Pancreas (tissue), 10 donors: ENCODE measurements at places on chromosomes 13 and 19. TPM values are rescaled to one million over a fixed set of nuclear protein-coding genes. Genes with fewer than 3 reads are reported as not detected.

Gene GIPR
- 8.5 TPM for total RNA-seq

DNA sequence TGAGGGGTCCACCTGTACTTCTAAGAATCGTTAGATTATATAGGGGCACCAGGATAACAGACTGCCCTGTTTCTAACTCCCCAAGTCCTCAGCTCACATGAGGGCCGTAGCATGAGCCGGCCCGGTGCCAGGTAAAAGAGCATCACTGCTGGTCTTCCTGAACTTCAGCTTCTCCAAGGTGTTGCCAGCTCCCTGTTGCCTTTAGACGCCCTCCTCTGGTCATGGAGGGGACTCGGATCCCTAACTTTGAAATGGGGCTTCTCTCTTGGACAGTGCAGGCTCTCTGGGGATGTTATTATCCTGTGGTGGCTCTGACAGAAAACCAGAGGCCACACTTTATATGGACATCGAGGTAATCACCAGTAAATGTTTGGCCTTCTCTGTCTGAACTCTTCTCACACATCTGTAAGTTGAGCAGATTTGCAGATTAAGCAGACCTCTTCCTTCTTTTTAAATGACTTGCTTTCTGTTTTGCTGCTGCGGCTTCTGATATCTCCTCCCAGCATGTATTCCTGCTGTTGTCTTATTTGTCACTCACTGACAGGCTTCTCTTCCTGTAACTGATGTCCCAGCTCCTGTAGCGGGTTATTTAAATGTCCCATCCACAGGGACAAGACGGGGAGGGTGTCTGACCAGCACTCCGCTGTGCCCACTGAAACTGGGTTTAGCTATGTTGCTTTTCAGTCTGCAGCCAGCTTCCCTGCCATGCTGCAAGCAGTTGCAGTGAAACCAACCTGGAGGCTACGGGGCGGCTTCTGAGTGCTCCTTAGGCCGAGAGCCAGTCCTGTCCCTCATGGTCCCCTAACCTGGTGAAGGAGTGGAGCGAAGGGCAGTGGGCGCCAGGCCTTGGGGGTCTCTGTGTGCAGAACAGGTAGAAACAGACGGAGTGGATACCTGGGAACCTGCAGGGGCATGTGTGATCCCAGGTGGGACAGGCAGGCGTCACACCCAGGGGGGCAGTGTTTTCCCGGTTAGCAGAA, 39.2 kb downstream of the TSSK6 start:
- no peaks in the 10 kb centered on the region for H3K4me1 ChIP-seq
- no peaks in the 10 kb centered on the region for H3K36me3 ChIP-seq
- H3K27me3 ChIP-seq, result no peaks in the 10 kb centered on the region

GRCh38 chr13:113816254-113816929, 47.5 kb downstream of the GAS6 start:
- no peaks in the 10 kb centered on the region for H3K27me3 ChIP-seq
- H3K36me3 ChIP-seq, result no peaks in the 10 kb centered on the region
- peaks cover 4% of the 10 kb centered on the region for H3K4me1 ChIP-seq

GRCh38 chr19:17998827-17999150, 9.2 kb upstream of the ARRDC2 start:
- no peak for DNase-seq
- no peaks in the 10 kb centered on the region for H3K36me3 ChIP-seq

DNA sequence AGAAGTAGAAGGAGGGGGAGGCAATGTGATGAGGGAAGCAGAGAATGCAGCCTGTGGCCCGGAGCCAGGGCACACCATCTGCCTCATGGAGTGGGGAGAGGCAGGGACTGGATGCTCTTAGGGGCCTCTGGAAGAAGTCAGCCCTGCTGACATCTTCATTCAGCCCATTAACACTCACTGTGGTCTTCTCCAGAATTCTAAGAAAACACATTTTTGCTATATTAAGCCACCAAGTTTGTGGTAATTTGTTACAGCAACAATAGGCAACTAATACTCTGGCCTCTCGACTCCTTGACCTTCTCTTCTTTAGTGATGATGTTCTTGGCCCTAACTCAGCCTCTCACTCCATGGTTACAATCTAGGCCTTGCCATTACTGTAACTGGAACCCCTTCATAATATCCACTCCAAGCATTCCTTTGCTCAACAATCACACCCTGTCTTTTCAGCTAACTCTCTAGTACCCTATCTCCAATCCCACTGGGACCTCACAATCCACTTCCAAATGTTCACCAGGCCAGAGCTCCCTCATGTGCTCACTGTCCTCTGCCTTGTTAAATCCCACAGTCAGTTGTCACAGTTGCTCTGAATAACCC, 98.5 kb downstream of the MIPEP start:
- no peaks in the 10 kb centered on the region for H3K36me3 ChIP-seq
- H3K4me3 ChIP-seq, result no peak overlapping the region
- no peak for DNase-seq

DNA sequence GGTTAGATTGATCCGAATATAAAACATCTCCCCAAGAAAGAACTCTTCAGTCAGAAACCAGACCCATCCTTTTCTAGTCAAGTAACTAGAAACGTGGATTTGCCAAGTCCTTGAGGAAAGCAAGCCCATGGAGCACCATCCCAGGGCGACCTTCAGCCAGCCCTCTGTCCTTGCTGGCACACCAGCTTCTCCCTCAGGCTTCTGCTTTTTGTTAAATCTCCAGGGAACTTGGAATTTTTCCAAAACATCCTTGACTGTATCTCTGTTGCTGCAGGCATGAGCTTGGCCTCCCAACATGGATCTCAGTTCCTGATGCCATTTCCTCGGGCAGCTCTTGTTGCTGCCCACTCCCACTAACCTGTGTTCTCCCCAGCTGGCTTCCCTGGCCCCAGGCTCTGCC, 27.1 kb upstream of the C1QTNF9 start:
- H3K36me3 ChIP-seq, result peaks cover 23% of the 10 kb centered on the region
- no peaks in the 10 kb centered on the region for H3K4me1 ChIP-seq
- no peak overlapping the region for H3K4me3 ChIP-seq
- no peak overlapping the region for H3K27ac ChIP-seq

DNA sequence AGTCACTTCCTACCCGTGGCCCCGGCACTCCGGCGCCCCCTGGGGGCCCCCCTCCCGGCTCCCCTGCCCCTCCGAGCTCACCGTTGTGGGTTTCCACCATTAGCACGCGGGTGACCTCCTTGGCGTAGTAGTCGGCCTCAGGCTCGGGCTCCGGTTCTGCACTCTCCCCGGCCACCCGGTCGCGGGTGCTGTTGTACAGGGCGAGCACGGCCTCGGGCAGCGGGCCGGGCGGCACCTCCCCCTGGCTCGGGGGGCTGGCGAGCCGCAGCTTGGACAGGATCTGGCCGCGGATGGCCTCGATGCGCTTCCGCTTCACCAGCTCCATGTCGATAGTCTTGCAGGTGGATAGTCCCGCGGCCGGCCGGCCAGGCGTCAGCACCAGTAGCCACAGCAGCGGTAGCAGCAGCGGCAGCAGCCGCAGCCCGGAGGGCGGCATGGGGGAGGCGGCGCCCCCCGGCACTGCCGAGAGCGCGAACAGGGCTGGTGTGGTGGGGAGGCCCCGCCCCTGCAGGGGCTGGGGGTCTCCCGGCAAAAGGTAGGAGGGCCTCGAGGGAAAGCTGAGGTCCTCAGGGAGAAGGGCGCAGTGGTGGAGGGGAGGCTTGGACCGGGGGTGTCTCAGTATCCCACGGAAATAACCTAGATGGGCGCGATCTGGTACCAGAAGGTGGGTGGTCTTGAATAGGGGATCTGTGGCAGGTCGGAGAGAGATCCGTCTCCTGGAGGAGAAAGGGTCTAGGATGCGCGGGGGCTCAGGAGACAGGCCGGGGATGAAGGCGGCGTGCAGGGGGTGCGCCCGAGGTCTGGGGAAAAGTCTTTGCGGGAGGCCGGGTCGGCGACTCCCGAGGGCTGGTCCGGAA, 885 bp downstream of the TGFB1 start:
- H3K4me3 ChIP-seq, result peak overlapping the region; percentile 65
- peak overlapping the region; percentile 66 for H3K27ac ChIP-seq
- H3K27me3 ChIP-seq, result no peaks in the 10 kb centered on the region
- no peaks in the 10 kb centered on the region for H3K4me1 ChIP-seq
- DNase-seq, result peak; percentile 66

Gene KIRREL2
- 89.0 TPM for total RNA-seq

Gene ZNF497
- 1.3 TPM for total RNA-seq

Gene TBXA2R
- total RNA-seq, result 1.0 TPM

Gene ZNF841
- total RNA-seq, result 11.7 TPM

DNA sequence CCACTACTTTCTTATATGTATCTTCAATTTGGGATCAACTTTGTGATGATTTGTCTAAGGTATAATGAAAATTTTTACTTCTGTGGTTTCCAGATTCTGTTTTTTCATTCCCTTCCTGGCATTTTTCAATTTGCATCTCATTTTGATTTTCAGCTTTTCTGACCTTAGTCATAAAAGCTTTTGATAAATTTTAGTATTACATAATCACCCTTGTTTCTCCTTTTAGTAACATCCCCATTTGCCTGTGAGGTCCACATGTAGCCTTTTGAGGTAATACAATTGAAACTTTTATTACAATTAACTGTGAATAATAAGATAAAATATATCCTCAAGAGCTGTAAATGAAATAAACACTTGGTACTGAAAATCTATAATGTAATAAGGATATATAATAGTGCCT, 31.2 kb downstream of the LACC1 start:
- no peaks in the 10 kb centered on the region for H3K4me1 ChIP-seq
- no peaks in the 10 kb centered on the region for H3K36me3 ChIP-seq

- H3K27me3 ChIP-seq, result no peaks in the 10 kb centered on the region
- peaks cover 67% of the 10 kb centered on the region for H3K4me1 ChIP-seq
- peak overlapping the region; percentile 53 for H3K27ac ChIP-seq
- no peak overlapping the region for H3K4me3 ChIP-seq
Measured at GRCh38 chr19:38669552-38669951, 22.1 kb downstream of the ACTN4 start.

DNA sequence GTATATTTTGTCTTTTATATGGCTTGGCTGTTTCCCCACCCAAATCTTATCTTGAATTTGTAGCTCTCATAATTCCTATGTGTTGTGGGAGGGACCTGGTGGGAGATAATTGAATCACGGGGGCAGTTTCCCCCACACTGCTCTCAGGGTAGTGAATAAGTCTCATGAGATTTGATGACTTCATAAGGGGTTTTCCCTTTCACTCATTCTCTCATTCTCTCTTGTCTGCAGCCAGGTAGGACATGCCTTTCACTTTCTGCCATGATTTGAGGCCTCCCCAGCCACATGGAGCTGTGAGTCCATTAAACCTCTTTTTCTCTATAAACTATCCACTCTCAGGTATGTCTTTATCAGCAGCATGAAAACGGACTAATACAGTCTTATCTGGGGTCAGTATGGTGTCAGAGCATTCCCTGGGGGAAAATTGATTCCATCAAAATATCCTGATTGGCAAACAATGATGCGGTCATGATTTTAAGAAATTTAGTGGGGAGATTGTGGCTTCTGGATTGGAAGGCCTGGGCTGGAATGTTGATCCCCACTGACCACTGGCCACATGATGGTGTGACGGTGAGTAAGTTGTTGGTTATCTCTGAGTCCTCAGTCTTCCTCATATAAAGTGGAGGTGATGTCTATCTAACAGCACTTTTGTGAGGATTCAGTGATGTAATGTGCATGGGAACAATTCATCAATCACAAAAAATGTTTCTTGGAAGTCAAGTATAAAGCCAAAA, 27.5 kb upstream of the ANKRD10 start:
- H3K4me3 ChIP-seq, result no peak overlapping the region
- H3K4me1 ChIP-seq, result no peaks in the 10 kb centered on the region
- H3K27me3 ChIP-seq, result no peaks in the 10 kb centered on the region
- DNase-seq, result no peak

DNA sequence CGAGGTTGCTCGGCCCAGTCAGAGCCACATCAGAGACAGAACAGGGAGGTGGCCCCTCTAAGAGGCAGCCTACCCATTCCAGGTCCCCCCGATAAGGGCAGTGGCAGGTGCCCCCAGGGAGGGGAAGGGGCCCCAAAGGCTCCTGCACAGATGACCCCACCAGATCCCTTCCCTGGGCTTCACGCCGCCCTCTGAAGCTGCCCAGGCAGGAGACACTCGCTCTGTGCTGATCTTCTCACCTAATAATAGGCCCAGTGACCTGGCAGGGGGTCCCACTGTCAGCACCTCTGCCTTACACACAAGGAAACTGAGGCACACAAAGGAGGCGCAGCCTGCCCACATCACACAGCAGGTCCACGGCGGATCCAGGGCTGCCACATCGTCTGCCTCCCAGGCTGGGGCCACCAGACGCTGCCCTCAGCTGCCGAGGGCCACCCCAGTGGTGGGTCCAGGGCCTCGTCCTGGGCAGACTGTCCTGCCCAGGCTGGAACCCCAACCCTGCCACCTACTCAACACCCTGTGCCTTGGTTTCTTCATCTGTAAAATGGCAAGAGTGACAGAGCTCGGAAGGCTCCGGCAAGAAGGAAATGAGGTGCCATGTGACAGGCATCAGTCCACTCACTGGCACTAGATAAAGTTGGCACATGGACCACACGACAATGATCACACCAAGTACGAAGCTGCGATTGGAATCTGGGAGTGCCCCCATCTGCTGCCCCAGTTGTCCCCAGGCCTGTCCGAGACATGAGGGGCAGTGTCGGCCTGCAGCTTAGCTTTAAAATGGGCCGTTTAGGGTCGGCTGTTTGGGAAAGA, 56.5 kb downstream of the KLF2 start:
- no peaks in the 10 kb centered on the region for H3K27me3 ChIP-seq
- H3K4me1 ChIP-seq, result no peaks in the 10 kb centered on the region
- H3K36me3 ChIP-seq, result peaks cover 30% of the 10 kb centered on the region

GRCh38 chr13:47598340-47598911, 402.6 kb downstream of the SUCLA2 start:
- no peaks in the 10 kb centered on the region for H3K4me1 ChIP-seq
- no peaks in the 10 kb centered on the region for H3K27me3 ChIP-seq
- DNase-seq, result no peak
- no peak overlapping the region for H3K4me3 ChIP-seq

DNA sequence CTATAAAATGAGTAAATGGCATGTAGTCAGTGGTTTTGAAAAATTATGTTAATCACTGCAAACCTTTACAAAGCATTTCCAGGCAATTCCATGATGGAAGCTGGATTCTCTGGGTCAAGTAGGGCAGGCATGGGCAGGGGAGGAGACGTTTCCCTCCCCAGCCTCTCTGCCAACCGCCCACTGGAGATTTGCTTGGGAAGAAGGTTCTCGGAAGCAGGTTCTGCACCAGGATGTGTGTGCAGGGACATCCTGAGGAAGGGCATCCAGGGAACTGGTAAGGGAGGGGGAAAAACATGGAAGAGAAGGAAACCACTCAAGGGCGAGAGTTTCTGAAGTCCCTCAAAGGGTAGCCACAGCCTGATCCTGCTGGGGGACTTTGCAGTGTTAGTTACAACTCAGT, 469.1 kb downstream of the TSHZ3 start:
- no peaks in the 10 kb centered on the region for H3K36me3 ChIP-seq
- no peak overlapping the region for H3K4me3 ChIP-seq
- H3K4me1 ChIP-seq, result no peaks in the 10 kb centered on the region
- H3K27ac ChIP-seq, result no peak overlapping the region
- no peaks in the 10 kb centered on the region for H3K27me3 ChIP-seq

- H3K27me3 ChIP-seq, result no peaks in the 10 kb centered on the region
- H3K27ac ChIP-seq, result peak overlapping the region; percentile 69
- DNase-seq, result no peak
- no peak overlapping the region for H3K4me3 ChIP-seq
- H3K4me1 ChIP-seq, result peaks cover 16% of the 10 kb centered on the region
Measured at GRCh38 chr19:45578861-45579260, 5.7 kb downstream of the OPA3 start.

Gene WDR88
- not detected for total RNA-seq

Gene GIPC3
- total RNA-seq, result 0.28 TPM

Gene SLC17A7
- not detected for total RNA-seq

Gene SCEL
- total RNA-seq, result 0.18 TPM

Gene KLF1
- total RNA-seq, result not detected
